Gastrocnemius medialis (tissue), 4 donors: ENCODE measurements at places on chromosomes 16 and 17. TPM values are rescaled to one million over a fixed set of nuclear protein-coding genes. Genes with fewer than 3 reads are reported as not detected.

Gene NAGS
- 0.31 TPM for total RNA-seq

Gene CSH1
- total RNA-seq = not detected

GRCh38 chr16:87682852-87683399, 80.6 kb downstream of the JPH3 start:
- DNase-seq = no peak

DNA sequence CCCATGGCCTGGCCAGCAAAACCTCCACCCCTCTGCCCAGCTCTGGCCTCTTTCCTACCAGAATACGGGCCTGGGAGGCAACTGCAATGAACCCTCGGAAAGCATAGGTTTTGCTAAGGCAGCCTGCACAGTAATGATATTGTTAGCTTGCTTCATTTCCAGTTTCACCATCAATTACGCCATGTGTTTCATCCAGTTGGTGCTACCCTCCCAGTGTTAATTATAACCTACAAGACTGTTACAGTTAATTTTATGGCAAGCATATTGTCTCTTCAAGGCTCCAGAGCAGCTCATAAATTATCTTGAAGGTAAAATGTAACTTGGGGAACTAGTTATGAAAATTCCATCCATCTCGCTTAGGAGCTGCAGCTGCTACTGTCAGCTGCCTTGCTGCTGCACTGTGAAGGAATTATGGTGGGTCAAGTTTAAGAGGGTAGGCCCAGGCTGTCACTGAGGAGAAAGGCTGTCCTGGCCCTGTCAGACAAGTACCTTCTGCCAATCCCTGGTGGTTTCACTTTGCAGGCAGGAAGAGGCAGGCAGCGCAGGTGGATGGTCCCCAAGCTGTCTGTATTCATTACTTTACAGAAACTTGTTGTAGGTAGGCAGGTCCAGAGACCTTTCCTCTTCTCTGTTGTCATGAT, 242.9 kb downstream of the FTO start:
- no peak for DNase-seq

DNA sequence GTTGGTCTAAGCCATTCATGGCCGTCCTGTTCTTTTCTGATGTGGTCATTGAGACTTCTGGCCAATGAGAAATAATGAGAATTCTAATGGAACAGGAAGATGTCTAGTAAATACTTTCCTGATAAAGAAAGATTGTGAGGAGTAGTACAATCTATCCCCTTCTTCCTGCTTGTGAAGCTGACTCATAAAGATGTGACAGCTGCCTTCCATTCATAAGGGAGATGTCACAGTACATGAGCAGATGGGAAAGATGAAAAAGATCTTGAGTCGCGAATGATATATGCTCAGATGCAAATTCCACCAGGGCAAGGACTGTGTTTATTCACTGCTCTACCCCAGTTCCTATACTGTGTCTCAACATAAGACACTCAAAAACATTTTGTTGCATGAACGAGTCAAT, 111.7 kb upstream of the FOXF1 start:
- DNase-seq = no peak
